Stimulated activated CD4-positive, alpha-beta T cell treated with anti-CD3 and anti-CD28 coated beads, Interleukin-15, amount 100 ng/mL, for 24 hours (primary cell): ENCODE measurements at places on chromosomes 7 and 10.

DNA sequence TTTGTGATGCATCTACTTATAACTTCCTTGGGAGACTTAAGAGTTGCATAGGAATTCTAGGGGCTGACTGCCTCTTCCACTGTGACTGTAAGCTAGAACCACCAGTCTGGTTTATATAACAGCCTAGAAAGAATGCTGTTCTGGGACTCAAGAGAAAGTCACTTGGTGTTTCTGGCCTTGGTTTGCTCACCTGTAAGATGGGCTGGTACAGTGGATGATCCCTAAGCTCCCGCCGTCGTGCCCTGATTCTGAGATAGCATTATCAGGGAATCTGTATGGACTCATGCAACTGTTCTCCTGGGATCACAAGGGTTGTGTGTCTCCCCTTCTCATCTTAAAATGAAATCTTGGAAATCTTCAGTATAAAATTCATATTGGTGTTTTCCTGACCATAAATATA, 100.6 kb downstream of the LYZL1 start:
- no peak for DNase-seq

DNA sequence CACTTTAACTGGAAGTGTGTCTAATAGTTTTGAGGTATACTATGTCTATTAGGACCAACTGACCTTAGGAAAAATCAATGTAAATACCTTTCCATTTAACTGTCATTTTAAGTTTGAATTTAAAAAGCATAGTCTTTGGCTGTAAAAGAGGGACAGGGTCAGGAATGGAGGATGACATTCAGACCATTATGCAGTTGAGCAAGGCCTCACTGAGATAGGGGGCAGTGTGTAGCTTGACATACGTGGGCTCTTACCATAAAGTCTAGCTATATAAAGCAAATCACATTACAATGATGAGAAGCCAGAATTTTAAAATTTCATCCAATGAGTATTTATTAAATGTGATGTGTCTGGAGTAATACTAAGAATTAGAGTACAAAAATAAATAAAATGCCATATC, 17.9 kb downstream of the PALS2 start:
- DNase-seq: no peak

DNA sequence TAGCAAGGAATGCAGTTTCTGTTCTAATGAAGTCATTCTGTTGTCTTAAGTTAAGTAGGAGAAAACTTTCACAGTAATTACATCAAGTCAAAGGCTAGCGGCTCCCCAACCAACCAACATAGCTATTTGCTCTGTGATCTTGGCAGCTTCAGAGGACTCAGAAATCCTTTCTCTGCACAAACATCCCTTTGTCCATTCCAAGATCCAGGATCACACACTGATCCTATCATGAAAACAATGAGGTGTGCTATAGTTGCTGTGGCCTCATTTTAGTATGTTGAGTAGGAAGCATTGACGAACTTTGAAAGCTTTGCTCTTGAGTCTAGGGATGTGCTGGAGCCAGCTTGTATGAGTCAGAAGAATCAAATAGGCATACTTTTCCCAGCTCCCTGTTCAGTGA, 218.2 kb upstream of the PRSS58 start:
- DNase-seq: no peak

GRCh38 chr7:14762561-14762960, 140.0 kb downstream of the DGKB start:
- no peak for DNase-seq
